ENCODE measurements at places on chromosomes 5 and 9.

- no peak for DNase-seq
Measured at GRCh38 chr5:138648841-138649240, 73.6 kb upstream of the HSPA9 start.

GRCh38 chr5:179780362-179780761 lies 13.4 kb upstream of the LTC4S start:
- no peak for DNase-seq

DNA sequence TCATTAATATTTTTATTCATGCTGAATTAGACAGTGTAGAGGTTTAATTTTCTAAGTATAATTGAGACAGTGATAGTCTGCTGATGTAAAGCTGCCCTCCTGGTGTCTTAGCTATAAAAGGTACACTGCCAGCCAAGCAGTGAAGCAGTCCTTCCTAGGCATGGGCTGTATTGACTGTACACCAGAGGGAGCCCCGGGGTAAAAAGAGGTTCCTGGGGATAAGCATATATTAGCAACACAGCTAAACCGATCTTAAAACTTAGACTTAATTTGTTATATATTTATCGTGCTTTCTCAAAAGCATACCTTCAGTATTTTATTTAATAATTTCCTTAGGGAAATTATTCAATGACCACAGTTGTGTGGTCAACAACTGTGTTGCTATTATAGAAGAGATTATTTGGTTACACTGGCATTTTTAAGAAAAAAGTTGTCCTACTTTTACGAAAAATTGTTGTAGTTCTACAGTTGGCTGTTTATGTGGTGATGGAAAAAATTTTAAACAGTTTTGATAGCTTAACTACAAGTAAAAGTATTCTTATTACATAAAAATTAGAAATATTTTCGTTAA lies 68.8 kb downstream of the ELL2 start:
- DNase-seq, result no peak

DNA sequence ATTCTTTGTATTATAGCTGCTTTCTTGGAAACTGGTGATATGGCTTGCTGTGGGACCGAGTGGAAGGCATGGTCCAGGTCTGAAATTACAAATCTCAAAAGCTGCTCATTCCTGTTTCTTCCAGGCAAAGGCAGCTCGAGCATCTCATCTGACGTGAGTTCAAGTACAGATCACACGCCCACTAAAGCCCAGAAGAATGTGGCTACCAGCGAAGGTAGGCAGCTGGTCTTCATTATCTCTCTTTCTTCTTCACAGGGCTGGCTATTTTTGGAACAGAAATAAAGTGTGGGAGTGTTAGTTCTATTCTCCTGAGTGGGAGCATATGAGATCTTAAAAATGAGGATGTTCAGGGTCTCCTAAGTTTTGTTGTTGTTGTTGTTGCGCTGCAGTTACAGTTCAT lies 115.9 kb downstream of the FBXL7 start:
- no peak for DNase-seq

GRCh38 chr5:1874771-1875220 lies 7.9 kb downstream of the IRX4 start:
- DNase-seq, result no peak

DNA sequence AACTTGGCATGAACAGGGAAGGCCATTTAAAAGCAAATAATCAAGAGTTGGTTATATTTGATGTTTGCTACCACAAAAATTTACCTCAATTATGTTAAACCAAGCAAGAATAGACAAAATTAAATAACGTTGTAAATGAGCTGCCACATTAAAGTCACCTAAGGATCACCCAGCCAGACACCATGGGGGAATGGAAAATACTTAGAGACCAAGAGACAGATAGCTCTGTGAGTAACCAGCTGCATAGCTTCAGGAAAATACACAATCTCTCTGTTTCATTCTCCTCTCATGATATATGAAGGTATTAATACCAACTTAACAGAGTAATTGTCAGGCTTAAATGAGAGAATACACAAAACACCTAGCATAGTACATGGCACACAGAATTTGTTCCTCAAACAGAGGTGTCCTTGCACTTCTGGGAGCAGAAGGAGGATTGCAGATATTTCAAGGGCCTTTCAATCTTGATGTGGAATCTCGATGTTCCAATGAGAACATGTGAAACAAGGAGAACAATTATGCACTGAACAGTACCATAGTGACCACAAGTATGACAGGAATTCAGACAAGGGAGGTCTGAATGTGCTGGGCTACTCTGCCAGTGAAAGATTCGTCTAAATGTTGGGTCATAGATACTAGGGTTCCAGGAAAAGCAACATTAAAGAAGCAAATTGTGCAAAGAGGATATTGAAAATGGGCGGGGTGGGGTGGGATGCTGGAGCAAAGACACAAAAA lies 18.6 kb downstream of the JAKMIP2 start:
- DNase-seq, result no peak

- no peak for DNase-seq
Measured at GRCh38 chr5:173670130-173670651, 53.7 kb upstream of the BOD1 start.

GRCh38 chr9:137974746-137975526 lies 97.4 kb downstream of the CACNA1B start:
- no peak for DNase-seq

DNA sequence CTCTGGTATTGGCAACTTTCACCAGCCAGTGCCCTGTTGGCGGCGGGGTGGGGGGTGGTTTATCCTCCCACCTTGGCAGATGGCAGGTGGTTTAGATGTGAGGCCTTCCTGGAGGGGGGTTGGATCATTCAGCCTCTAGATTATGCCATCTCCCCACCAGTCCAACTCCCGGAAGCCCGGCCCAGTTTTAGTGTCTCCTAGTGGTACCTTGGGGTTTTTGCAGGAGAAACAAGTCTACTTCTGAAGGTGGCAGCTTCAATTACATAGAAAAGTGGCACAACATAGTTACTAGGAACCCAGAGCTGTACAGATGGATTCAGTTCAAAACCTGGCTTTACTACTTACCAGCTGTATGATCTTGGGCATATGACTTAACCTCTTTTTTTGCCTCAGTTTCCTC lies 11.3 kb downstream of the PRLR start:
- no peak for DNase-seq

GRCh38 chr9:85067792-85068191 lies 398.3 kb downstream of the NTRK2 start:
- DNase-seq, result no peak

- no peak for DNase-seq
Measured at GRCh38 chr5:118111956-118112355, 876.4 kb downstream of the DTWD2 start.

GRCh38 chr9:117625154-117625553 lies 79.0 kb upstream of the TLR4 start:
- DNase-seq, result no peak

DNA sequence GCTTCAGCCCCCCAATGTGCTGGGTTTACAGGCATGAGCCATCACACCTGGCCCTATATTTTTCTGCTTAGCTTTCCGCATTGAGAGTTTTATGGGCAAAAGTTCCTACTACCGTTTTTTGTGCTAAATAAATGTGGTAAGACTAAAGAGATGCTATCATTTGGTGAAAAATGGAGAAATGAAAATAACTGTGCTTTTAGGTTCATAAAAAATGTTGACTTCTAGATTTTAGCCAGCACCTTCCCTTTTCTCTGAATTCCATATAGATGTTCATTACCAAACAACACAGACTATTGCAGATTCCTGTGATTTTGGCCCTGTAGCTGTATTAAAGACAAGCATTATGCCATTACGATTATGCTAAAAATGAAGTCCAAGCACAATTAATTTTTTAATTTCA lies 72.0 kb upstream of the CTSL start:
- no peak for DNase-seq

- no peak for DNase-seq
Measured at GRCh38 chr9:89194421-89195130, 16.0 kb upstream of the SHC3 start.

DNA sequence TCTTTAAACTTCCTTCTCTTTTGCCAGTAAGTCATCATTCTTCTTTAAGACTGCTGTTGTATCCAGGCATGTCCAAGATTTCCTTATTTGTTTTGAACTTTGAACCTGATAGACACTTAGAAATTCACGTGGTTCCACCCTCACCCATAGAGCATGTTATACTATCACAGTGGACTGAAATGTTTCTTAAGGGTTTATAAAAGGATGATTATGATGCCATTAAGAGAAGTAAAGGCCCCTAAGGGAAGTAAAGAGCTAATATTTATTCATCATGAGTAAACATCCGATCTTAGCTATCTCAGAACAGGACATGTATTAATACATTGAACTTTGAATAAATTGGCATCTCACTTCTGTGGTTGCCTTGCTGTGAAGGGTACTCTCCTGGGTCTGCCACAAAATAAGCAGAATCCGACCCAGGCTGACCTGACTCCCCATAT lies 49.8 kb downstream of the PRKACG start:
- DNase-seq, result no peak

- no peak for DNase-seq
Measured at GRCh38 chr5:66629446-66629845, 33.3 kb downstream of the MAST4 start.

DNA sequence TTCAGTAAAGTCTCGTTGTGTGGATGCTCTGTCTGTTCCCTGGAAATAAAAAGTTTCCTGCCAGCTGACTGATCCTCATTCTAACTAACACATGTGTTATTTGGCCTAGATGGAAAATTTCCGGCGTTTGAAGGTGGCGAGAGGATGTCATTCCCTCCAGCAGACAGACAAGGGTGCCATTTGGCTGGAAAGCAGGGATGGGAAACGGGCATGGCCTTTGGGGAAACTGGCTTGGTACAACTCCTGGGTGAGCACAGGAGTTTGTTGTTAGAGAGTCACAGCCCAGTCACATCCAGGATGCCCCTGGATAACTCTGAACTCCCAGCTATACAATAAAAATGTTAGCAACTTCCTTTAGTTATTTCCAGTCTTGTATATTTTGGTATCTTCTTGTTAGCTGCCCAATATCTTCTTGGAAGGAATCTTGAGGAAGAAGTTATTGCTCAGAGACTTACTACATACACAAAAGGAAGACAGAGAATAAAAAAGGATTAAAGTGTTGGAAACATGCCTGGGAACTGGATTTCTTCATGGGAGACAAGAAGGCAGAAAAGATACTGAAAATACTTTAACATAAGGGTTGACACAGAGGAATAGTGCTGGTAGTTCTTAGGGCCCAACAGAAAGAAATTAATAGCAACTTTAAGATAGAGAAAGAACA lies 41.9 kb downstream of the TEK start:
- no peak for DNase-seq

GRCh38 chr9:19516348-19516747 lies 107.5 kb downstream of the ACER2 start:
- no peak for DNase-seq

- no peak for DNase-seq
Measured at GRCh38 chr5:143374496-143375217, 28.8 kb downstream of the NR3C1 start.

Data from NCI-H2081 treated with DMSO at 0.1 percent for 48 hours (cell line).